ENCODE measurements at places on chromosomes 6 and 20.

GRCh38 chr20:46332373-46333160, 24.3 kb upstream of the CDH22 start:
- DNase-seq, result no peak

- DNase-seq, result no peak
Observed at GRCh38 chr6:14513496-14514393, 396.2 kb downstream of the CD83 start.

DNA sequence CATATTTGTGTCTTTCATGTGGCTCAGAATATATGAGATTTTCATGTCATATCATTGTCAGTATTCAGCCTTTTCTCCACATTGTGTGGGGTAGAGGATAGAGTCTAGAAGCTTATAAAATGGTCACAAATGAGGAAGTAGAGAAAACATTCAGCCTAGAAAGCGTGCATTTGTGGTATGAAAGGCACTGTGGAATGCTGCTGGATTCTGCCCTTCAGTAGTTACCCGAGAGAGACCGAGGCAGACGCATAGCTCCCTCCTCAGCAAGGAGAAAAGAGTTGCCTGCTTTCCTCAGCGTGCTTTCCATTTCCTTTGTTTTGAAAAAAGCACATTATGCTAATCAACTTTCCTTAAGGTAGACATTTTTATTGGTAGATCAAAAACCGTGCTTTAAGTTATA, 28.7 kb downstream of the MYB start:
- DNase-seq, result peak; percentile 72

DNA sequence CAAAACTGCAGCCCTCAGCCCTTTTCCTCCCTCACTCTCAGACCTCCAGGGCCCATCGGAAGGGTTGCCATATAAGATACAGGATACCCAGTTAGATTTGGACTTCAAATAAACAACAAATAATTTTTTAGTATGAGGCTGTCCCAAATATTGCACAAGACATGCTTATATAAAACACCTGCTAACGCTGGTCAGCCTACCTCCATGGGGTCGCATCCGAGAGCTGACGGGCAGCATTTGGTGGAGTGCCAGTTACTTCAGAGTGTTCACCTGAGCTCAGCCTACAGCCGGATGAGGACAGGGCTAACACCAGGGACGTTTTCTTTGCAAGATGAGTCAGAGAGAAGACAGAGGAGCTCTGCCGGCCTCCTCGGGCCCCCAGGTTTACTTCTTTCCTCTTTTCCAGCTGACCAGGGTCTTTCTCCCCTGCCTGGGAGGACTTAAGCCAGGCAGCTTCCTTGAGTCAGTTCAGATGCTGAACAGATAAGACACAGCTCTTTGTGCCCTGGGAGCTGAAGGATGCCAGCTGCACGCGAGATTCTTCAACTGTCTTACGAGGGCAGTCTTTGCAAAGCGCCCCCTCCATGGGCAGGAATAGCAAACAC, 141.2 kb upstream of the KCNG1 start:
- DNase-seq, result no peak

- no peak for DNase-seq
Observed at GRCh38 chr20:48731536-48731935, 96.3 kb downstream of the PREX1 start.

- peak; percentile 54 for DNase-seq
Observed at GRCh38 chr20:60262967-60263603, 304.9 kb downstream of the CDH26 start.

DNA sequence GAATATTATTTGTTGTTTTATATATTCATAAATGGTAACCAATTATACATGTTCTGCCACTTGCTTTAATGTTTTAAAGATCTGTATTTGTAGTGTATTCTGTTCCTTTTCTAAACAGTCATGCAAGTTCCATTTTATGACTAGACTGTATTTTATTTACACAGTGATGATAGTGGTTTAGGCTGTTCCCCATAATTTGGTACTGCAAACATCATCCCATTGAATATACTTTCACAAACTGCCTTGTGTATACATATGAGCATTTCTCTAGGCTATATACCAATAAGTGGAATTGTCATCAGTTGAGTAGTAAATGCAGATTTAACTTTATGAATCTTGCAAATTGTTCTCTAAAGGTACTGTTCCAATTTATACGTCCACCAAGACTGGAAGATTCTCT, 738.0 kb downstream of the EPHA7 start:
- no peak for DNase-seq

DNA sequence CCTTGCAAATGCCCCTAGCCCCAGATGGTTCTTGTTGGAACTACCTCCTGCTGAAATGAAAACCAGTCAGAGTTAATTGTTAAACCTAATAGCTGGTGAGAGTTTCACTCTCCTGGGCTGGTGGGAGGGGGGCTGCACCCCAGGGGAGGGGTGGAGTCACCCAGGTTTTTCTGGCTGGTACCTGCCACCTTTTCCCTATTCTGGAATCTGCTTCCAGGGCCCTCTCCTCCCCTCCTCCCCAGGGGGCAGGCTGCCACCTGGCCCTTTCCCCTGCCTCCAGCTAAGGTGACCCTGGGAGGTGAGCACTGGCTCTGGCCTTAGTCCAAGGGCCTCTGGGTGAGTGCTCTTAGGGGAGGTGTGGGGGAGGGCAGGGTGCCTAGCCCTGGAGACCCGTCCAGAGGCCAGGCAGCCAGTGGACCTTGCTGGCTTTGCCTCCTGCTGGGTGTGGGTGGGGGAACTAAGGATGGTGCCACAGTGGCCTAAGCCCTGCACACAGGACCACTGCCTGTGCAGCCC, 48.8 kb upstream of the EPB41L1 start:
- no peak for DNase-seq

- no peak for DNase-seq
Observed at GRCh38 chr20:25246182-25246999, 1.5 kb upstream of the PYGB start.

DNA sequence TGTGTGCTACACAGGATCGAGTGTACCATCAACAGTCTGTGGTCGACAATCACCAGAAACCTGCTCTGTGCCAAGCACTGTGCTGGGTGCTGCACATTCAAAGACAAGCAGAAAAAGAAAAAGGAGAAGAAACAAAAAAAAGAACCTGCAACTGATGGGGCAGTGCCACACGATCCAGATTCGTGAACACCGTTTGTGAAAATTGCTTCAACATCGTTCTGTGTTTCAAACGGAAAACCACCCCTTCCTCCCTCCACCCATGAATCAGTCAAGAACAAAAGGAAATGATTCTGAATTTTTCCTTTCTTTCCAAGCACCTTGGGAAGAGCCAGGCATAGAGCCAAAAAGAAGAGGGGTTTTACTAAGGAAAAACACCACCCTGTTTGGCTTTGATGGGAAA, 129.2 kb upstream of the ARID1B start:
- no peak for DNase-seq

DNA sequence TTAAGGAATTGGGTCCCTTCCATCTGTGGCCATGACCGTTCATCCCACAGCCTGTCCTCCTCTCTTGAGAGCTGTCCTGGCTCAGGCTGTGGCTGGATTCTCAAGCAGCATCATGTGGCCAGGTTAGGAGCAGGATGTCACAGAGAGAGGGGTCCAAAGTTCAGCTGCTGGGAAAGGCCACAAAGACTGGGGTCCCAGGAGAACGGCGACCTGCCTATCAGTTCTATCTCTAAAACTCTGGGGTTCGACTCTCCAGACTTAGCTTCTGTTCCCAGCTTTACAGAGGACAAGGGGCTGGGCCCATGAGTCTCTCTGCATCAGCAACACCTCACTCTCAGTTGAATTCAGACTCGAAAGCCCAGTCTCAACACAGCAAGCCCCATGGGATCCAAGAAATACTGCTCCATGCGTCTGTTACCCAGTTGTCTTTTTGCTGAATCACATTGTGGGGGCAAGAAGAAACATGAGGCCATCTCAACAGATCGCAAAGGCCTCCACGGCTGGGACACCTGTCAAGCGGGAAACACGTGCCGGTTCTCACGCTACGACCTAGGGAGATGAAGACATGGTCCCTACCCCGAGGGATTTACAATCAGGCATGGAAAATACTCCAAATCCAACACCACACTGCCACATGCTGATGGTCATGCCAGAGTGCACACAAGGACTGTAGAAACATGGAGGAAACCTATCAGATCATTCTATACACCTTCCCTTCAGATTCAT, 95.4 kb downstream of the SLC22A23 start:
- DNase-seq, result no peak

DNA sequence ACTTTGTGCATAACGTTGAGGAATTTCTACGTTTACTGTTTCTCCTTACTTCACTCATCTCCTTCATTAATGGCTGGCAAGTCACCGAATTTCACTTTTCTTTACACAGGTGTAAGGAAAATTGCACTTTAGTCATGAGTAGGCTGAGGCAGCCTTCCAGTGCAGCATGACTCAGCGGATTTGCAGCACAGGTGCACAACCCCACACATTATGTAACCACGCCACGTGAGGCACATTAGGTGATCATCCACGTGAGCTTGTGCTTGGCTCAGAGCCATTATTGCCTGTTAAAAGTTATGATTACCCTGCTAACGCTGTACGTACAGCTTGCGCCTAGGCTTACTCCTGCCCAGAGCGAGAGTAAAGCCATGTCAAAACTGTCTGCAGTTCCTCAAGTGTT, 158.8 kb downstream of the NKAIN2 start:
- no peak for DNase-seq

DNA sequence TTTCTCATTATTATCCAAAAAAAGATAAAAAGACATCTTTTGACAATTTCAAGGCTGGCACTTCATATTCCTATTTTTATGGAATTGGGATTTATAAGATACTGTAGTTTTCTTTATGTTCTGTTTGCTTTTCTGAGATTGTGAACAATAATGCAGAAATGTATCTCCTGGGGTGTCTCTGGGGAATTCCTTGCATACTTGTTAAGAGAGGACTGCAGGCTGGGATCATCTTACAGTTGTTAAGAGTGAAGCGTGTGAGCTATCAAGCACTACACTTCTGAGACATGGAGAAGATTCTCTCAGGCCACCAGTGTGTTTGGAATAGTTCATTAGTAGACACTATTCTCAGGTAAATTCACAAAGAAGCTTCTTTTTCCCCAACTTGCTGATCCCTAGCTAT, 963.3 kb upstream of the GJE1 start:
- DNase-seq, result no peak

DNA sequence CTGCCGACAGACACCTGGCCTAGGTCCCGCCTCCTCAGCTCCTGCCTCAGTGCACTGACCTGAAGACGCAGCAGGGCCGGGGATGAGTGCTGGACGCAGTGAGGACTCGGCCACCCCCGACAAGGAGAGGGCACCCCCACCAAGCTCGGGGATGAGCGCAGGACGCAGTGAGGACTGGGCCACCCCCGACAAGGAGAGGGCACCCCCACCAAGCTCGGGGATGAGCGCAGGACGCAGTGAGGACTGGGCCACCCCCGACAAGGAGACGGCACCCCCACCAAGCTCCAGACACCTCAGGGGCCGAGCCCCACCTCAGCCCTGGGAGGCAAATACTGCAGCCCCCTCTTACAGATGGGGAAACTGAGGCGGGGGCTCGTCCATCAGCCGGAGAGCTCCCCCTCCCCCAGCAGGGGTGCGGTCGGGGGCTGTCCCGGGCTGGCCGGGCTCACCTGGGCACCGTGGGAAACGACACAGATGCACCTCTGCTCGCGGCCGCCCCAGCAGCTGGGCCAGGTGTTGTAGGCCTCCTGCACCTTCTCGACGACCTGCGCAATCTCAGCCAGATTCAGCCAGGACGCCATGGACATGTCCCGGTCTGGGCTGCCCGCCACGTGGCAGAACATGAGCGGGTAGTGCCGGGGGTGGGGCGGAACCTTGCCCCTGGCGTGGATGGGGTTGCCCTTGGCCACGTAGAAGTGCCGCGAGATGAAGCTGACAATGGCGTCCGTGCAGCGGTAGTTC, 7.5 kb downstream of the HELZ2 start:
- no peak for DNase-seq

DNA sequence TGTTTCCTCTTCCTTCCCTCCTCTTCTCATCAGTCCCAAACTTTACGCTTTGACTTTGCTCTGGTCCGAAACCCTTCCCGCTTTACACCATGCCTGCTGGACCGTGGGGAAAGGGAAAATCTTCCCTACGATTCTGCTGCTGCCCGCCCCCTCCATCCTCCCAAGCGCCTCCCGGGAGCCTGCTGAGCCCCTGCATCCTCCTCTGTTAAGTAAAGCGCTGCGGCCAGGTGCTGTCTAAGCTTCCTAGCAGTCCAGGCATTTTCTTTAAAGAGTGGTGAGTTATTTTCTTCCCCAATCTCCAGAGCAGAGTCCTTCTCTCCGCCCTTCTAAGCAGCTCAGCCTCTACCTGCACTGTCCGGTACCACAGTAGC, 376.3 kb downstream of the RNGTT start:
- no peak for DNase-seq

GRCh38 chr6:163745536-163746400, 331.2 kb downstream of the QKI start:
- DNase-seq, result no peak

DNA sequence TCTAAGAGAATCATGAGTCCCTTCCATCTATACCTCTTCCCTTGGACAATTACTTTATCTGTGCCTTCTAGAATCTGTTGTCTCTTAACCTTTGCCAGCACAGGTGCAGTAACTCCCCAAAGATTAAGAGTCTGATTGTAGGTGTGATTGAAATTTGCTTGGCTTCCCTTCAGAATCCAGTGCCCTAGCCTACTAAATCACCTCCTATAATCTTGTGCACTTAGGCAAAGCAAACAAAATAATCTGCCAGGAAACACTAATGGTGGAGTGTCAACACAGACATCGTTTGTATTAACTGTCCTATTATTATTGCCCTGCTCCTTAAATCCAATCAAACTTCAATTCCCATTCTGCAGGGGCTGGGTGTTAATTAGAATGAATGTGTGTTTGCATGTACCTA, 28.0 kb downstream of the ID4 start:
- no peak for DNase-seq

DNA sequence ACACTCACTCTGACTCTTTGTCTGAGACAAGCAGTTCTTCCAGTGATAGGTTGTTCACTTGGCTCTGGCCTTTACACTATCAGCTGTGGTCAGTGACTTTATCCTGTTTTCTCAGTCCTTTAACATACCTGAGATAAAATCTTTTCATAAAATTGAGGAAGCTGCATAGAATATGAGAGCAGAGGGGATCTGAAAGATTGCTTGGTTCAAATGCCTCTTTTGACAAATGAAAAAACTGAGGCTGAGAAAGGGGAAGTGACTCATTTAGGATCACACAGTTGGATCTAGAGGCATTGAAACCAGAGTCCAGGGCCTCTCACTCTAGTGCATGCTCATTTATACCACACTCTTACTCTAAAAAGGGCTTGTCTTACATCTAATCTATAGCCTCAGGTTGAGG, 277.0 kb upstream of the TBX18 start:
- DNase-seq, result no peak

- no peak for DNase-seq
Observed at GRCh38 chr6:55176958-55177357, 2.6 kb downstream of the HCRTR2 start.

Data from inflammatory macrophage (primary cell).